ENCODE measurements at places on chromosomes 13 and 19.

- no peak for DNase-seq
Measured at GRCh38 chr19:41367848-41368301, 3.9 kb upstream of the B9D2 start.

- DNase-seq = no peak
Measured at GRCh38 chr13:67306742-67307141, 76.6 kb upstream of the PCDH9 start.

- peak; percentile 22 for DNase-seq
Measured at GRCh38 chr13:113292021-113292862, 4.8 kb upstream of the LAMP1 start.

DNA sequence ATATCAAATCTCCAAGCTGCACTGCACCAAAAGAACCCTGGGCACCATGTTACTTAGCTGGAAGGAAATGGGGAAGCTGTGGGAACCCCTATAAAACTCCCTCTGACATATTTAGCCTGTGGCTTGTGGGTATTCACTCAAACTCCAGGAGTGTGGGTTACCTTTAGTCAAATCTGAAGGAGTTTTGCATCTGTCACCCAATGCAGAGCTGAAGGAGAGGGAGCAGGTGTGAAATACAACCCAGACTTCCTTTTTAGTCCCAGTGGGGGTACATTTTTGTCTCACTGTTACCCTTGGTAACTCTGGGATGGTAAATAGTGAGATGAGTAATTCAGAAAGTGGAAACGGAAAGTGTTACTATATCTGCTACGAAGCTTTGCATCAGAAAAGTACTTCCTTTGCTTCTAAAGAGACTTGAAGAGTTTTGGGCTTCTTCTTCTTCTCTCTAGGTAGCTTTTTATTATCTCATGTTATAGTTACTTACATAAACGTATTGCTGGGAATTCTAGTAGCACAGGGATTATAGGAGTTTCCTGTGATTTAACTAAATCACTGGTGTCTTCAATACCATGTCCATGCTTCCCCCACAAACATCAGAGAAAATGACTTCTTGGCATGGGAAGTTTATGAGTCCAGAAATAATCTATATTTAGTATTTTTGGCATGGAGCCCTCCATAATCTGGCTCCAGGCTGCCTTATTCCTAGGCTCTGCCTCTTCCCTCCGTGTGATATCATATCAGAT, 105.9 kb downstream of the AKAP11 start:
- DNase-seq = no peak

GRCh38 chr19:28403690-28404089, 809.3 kb downstream of the UQCRFS1 start:
- no peak for DNase-seq

DNA sequence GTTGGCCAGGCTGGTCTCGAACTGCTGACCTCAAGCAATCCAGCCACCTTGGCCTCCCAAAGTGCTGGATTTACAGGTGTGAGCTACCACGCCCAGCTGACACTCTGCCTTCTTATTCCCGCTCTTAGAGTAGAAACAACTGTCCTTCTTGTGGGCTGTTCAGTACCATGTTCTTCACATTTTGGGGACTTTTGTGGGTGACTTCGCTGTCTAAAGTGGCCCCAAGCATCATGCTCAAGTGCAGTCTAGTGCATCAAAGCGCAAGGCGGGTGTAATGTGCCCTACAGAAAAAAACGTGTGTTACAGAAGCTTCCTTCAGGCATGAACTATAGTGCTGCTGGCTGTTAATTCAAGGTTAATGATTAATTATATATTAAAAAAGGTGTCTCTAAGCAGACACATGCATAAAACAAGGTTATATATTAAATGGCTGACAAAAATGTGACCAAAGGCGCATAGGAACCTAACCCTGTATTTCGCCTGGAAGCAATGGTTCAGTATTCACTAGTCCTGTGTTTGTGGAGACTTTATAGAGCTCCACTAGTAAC, 38.3 kb downstream of the ABCC4 start:
- no peak for DNase-seq

DNA sequence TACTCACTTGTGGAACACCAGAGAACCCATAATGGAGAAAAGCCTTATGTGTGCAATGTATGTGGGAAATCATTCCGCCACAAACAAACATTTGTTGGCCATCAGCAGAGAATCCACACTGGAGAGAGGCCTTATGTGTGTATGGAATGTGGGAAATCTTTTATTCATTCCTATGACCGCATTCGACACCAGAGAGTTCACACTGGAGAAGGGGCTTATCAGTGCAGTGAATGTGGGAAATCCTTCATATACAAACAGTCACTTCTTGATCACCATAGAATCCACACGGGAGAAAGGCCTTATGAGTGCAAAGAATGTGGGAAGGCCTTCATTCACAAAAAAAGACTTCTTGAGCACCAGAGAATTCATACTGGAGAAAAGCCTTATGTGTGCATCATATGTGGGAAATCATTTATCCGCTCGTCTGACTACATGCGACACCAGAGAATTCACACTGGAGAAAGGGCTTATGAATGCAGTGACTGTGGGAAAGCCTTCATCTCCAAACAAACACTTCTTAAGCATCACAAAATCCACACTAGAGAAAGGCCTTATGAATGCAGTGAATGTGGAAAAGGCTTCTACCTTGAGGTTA, 10.9 kb downstream of the ZNF549 start:
- no peak for DNase-seq

DNA sequence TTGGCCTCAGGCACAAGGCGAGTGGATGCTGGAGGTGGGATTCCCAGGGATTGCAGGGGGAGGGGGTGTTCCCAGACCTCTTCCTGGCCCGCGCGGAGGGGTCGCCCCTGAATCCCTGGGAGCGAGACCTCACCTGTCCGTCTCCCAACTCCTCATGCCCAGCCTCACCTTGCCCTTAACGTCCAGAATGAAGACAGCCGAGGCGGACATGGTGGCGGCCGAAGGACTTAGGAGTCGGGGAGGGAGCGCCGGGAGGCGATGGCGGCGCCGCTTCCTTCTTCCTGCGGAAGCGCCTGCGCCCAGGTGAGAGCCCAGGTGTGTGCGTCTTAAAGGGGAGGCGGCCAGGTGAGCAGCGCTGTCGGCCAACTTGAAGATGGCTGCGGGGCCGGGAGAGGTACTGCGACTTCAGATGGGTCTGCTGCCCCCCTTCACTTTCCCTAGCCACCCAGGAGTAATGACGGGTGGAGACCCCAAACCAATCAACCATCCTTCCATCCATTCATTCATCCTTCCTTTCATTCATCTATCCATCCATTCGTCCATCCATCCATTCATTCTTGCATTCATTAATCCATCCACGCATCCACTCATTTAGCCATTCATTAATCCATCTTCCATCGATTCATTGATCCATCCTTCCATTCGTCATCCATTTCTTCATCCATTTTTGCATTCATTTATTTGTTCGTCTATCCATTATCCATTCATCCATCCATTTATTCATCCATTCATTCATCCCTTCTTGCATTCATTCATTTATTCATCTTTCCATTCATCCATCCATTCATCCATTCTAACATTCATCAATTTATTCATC, at the start of gene AP1M2:
Gene AP1M2, minus strand, starts transcription at position 291 of the 817 bp plus-strand sequence. Its CDS starts 81 bp downstream, at position 210.
- DNase-seq = no peak

DNA sequence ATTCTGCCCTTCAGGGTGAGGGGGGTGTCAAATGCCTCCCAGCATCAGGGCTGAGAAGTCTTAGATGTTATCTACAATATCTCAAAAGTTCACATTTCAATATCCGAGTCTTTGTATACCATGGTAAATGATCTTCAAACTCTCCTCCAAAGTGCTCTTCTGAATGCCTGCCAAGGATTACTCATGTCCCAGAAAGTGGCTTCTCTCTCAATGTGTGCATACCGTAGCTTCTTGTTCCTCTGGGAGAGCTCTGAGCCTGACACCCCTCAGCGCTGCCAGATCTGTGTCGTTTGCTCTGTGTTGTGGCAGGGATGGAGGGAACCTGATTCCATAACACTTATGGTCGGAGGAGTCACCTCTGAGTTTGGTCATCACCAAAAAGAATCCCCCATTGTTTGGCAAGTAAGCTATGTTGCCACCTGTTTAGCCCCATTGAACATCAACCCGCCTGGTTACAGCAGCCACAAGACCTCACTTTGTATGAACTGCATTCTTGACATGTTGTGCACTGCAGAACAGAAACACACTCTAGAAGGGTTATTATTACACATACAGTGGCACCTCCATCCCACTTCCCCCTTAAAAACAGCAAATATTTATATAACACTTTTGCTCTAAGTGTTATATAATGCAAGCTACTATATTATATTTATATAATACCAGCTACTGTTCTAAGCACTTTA, 163.1 kb upstream of the MIR17HG start:
- DNase-seq = no peak

- DNase-seq = no peak
Measured at GRCh38 chr13:111947026-111947810, 119.7 kb upstream of the SOX1 start.

All from stimulated activated CD4-positive, alpha-beta T cell treated with anti-CD3 and anti-CD28 coated beads, Interleukin-4, amount 100 ng/mL, for 1 hour (primary cell).